EL (cell line): ENCODE measurements at places on chromosomes 6 and 20.

DNA sequence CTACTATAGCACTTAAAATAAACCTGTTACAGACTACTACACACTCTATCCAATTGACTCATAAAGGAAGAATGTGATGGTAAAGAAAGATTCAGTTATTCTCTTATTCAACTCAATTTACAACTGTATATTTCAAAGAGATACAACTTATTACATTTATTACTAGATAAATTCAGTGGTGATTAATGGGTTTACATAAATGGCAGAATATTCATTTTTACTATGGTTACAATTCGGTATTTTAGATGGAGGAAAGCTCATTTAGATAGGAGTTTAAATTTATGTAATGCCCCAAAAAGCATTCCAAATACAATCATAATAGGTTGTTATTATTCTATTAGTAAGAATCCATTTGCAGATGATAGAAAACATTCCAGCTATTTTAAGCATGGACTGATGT is 439.1 kb upstream of the OPRM1 start:
- DNase-seq: no peak

GRCh38 chr6:69973138-69973537 is 106.8 kb downstream of the COL19A1 start:
- no peak for DNase-seq

GRCh38 chr20:29297411-29298270 is 1959.8 kb upstream of the DEFB115 start:
- no peak for DNase-seq

- peak; percentile 15 for DNase-seq
These were observed 306.3 kb upstream of the IRAK1BP1 start for GRCh38 chr6:78561015-78561414.
